Fibroblast of villous mesenchyme (primary cell): ENCODE measurements at places on chromosomes 2 and 18. TPM values are rescaled to one million over a fixed set of nuclear protein-coding genes. Genes with fewer than 3 reads are reported as not detected.

Gene SERPINB5
- total RNA-seq = not detected in 2 replicates

Gene PSMA8
- not detected in 2 replicates for total RNA-seq

Gene GKN2
- total RNA-seq = not detected in 2 replicates

Gene PECR
- 9.9 and 12.6 TPM in 2 replicates for total RNA-seq

Gene LYPD6B
- 1.9 and 3.0 TPM in 2 replicates for total RNA-seq

Gene GPC1
- 88.9 and 106 TPM in 2 replicates for total RNA-seq

Gene SLC30A3
- 0.32 TPM in 1 of 2 replicates, not detected in the other for total RNA-seq

Gene TMEM37
- 0.64 and 1.3 TPM in 2 replicates for total RNA-seq

Gene CCDC85A
- total RNA-seq = 2.3 and 5.2 TPM in 2 replicates

Gene ATP5F1A
- total RNA-seq = 671 and 759 TPM in 2 replicates

Gene PLCD4
- 0.97 and 2.2 TPM in 2 replicates for total RNA-seq

Gene BMP10
- total RNA-seq = not detected in 2 replicates

Gene FIGN
- total RNA-seq = 1.6 and 3.5 TPM in 2 replicates

Gene MOGAT1
- not detected in 2 replicates for total RNA-seq

Gene SLC9A4
- total RNA-seq = under 0.01 TPM in 1 of 2 replicates, not detected in the other

Gene MRO
- total RNA-seq = under 0.01 TPM in 1 of 2 replicates, not detected in the other

Gene ALPI
- total RNA-seq = not detected in 2 replicates

Gene CRYGC
- not detected in 2 replicates for total RNA-seq

Gene MERTK
- total RNA-seq = under 0.01 TPM in 2 replicates

Gene ADRA2B
- total RNA-seq = not detected in 2 replicates

Gene MARCO
- total RNA-seq = not detected in 2 replicates

Gene SNTG2
- total RNA-seq = under 0.01 and 1.6 TPM in 2 replicates

Gene ELOA2
- total RNA-seq = not detected in 2 replicates

Gene PLCL1
- total RNA-seq = 0.43 and 0.64 TPM in 2 replicates

Gene SERPINB3
- not detected in 2 replicates for total RNA-seq

Gene C1QL2
- not detected in 2 replicates for total RNA-seq

Gene SIX2
- total RNA-seq = under 0.01 TPM in 1 of 2 replicates, not detected in the other

Gene RNF144A
- 4.3 and 7.7 TPM in 2 replicates for total RNA-seq

Gene CDH19
- total RNA-seq = not detected in 2 replicates

Gene MAT2A
- 113 and 124 TPM in 2 replicates for total RNA-seq

Gene GULP1
- 53.1 and 118 TPM in 2 replicates for total RNA-seq

Gene GPBAR1
- under 0.01 TPM in 1 of 2 replicates, not detected in the other for total RNA-seq

Gene GTF2A1L
- 0.32 and 4.7 TPM in 2 replicates for total RNA-seq

Gene GATA6
- 5.2 and 8.7 TPM in 2 replicates for total RNA-seq

Gene C2orf80
- not detected in 2 replicates for total RNA-seq

Gene REEP1
- total RNA-seq = under 0.01 TPM in 1 of 2 replicates, not detected in the other

Gene CHST9
- total RNA-seq = not detected in 2 replicates

Gene RAB27B
- total RNA-seq = 3.9 and 6.5 TPM in 2 replicates

Gene STPG4
- total RNA-seq = 0.64 and 2.2 TPM in 2 replicates

Gene CAPN14
- total RNA-seq = under 0.01 TPM in 2 replicates

Gene UGT1A8
- total RNA-seq = under 0.01 TPM in 1 of 2 replicates, not detected in the other

Gene ANAPC1
- 54.1 and 54.8 TPM in 2 replicates for total RNA-seq

Gene ARMC9
- total RNA-seq = 189 and 260 TPM in 2 replicates

Gene NXPH2
- under 0.01 TPM in 1 of 2 replicates, not detected in the other for total RNA-seq

Gene DSG4
- total RNA-seq = not detected in 2 replicates

Gene DYSF
- 3.5 and 4.2 TPM in 2 replicates for total RNA-seq

Gene MC2R
- total RNA-seq = not detected in 2 replicates

Gene SNORC
- 0.86 and 0.97 TPM in 2 replicates for total RNA-seq

Gene BOK
- 42.2 and 54.0 TPM in 2 replicates for total RNA-seq

Gene AOX1
- total RNA-seq = 17.7 and 57.4 TPM in 2 replicates

Gene GREB1L
- 8.7 and 25.0 TPM in 2 replicates for total RNA-seq

Gene DIPK1C
- not detected in 2 replicates for total RNA-seq
